ENCODE measurements at places on chromosomes 3 and 15.

DNA sequence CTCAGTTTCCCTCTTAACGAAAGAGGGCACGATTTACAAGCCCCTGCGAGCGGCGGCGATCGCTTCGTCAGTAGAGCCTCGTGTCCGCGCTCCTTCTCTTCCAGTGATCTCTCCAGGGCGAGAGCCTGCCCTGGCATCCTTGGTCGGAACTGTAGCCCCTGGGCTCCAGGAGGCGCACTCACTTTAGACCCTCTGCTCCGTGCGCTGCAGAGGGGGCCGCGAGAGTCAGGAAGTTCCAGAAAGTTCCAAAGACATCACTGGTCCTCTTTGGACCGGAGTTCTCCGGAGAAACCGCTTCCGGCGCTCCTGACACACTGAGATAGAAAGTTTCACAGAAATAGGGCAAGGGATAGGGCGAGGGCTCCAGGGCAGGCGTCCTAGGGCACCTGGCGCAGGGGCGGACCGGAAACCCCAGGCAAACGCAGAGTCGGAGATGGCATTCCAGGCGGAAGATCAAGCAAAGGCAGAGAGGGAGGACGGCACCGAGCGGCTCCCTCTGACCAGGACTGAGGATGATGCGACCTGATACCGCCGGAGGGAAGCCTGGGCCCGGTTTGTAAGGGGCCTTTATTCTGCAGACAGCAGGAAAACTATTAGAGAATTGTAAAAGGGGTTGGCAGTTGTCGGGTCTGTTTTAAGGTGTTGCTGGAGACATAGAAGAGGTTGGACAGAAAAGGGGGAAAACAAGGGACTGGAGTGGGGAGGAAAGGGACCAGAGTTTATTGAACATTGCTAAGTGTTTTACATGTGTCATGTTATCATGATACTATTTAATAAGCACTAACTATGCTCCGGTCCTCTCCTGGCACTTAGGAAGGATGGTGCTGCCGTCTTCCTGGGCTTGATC is 1.3 kb upstream of the CPEB1 start:
- DNase-seq: no peak

GRCh38 chr3:155302481-155302880 is 9.0 kb upstream of the STRIT1 start:
- DNase-seq: no peak

- no peak for DNase-seq
Measured at GRCh38 chr3:46849686-46850467, 13.4 kb downstream of the MYL3 start.

DNA sequence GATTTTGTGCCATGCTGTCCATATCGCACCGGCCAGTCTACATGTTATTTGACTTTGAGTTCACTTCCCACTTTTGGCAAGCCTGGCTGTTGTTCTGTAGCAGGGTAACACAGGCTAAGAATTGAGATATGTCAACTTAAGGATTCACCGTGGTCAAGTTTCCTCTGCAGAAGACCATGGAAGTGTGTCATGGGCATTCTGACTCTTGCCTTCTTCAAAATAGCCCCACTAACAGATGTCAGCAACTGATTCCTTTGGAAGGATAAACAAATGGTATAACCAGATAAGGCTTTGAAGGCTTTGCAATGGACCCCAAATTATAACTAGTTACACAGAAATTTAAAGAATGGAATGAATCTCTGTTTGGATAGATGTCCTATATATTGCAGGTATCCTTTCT is 20.1 kb upstream of the CD47 start:
- DNase-seq: no peak

- DNase-seq: no peak
Measured at GRCh38 chr15:101391981-101392640, 97.1 kb upstream of the SNRPA1 start.

GRCh38 chr3:14137445-14137844 is 12.6 kb downstream of the TMEM43 start:
- DNase-seq: no peak

DNA sequence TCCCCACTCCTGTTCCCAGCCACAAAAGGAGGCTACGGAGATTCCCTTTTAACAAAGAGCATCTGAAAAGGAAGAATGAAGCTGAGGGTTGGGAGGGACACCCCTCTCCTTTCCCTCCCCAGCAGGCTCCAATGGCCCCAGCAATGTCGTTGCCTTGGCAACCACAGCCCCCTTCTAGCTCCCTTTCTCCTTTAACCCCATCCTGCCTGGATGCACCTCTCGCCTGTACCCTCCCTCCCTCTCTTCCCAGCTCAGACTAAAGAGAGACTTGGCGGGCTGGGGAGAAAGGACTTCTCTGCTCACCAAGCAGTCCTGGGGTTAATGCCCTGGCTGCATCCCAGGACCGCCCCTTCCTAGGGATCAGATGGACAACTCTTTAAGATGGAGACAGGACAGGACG is 7.1 kb upstream of the RPL29 start:
- no peak for DNase-seq

DNA sequence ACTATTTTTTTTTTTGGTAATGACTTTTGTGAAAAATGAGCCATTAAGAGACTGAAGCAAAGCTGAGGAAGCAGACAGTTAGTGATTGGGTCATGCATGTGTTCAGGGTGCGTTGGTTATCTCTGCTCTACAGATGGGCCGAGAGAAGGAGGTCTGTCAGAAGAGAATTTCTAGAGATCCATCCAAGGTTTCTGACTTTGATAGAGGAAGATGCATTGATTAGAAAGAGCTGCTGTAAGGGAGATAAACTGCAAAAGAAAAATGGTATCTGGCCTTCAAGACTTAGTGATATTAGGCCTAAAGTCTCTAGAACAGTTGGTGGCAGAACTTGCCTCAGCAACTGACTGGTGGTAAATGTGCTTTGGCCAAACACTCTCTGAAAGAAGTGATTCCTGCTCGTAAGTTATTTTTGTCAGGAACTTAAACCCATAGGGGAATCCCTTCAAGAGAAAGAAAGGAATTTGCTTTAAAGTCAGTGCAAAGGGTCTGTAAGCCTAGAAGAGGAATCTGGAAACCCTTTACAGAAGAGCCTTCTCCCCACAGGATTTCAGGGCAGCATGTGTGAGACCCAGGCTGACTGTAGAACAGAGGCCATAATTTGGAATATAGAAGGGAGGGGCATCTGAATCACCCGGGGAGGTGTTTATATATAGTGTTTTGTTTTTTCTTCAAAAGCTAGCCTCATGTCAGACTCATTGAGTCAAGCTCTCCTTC is 67.8 kb downstream of the OPA1 start:
- DNase-seq: no peak

GRCh38 chr15:53395871-53396270 is 363.6 kb downstream of the WDR72 start:
- no peak for DNase-seq

- no peak for DNase-seq
Measured at GRCh38 chr3:123618076-123618708, 33.3 kb upstream of the HACD2 start.

DNA sequence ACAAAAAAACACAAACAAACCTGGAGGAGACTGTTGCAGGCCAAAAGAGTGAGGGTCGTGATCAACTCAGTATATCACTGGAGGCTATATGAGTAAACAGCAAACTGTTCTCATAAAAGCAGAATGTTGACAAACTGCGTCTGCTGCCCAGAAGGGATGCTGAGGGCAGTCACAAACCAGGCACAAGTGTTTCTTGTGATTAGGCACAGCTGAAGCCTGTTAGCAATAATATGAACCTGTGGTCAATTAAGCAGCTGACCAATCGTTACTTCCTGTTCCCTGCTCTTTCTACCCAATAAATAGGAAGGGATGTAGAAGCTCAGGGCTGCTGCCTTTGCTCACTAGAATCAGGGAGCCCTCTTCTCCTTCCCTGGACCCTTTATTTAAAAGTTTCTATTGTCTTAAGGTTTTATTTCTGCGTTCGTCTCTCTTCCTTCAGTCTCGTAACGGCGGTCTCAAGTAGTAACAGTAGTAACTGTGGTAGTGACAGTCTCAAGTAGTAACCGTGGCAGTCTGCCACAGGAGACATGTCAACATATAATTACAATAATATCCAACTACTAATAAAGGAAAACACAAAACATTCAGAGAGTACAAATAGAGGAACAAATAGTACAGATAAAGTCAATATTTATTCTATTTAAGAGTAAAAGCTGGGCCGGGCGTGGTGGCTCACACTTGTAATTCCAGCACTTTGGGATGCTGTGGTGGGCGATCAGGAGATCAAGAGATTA is 698.4 kb upstream of the CCDC54 start:
- DNase-seq: no peak

- no peak for DNase-seq
Measured at GRCh38 chr3:38637906-38638305, 11.6 kb downstream of the SCN5A start.

DNA sequence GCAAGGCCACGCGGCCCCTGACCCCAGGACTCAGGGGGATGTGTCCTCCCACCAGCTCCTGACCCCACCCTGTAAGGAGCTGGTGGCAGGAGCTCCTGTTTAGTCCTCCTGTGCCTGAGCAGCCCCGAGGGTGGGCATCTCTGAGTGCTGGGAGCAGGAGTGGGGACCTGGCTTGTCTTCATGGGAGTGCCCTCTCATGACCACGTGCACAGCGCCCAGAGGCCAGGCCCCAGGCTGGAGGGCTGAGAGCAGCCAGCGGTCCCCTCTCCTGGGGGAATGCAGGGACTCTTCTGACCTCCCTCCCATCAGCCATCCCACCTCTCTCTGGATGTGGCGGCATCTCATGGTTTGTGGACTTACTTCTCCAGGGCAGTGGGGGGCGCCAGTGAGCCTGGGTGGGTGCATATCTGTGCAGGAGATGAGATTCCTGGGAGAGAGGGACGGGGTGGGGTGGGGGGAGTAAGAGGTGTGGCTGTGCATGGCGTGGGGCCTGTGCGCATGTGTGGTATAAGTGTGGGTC is 205.6 kb downstream of the TBC1D2B start:
- no peak for DNase-seq

GRCh38 chr3:125212091-125212508 is 448 bp downstream of the SLC12A8 start:
- no peak for DNase-seq

DNA sequence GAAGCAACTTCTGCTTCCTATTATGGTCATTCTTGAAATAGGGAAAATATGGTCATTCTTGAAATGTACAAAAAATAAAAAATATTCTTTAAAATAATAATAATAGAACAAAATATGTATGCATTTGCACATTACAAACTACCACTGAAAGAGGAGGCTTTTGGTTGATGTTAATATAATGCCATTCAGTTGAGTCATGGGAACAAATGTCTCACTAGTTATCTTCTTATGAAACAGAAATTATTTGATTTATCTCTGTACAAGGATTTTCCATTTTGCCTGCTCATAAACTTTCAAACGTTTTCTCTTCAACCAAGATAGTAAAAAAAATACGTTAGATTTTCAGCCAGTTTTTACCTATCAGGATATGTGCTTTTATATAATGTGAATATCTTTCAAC is 1662.7 kb downstream of the OTOL1 start:
- DNase-seq: no peak

DNA sequence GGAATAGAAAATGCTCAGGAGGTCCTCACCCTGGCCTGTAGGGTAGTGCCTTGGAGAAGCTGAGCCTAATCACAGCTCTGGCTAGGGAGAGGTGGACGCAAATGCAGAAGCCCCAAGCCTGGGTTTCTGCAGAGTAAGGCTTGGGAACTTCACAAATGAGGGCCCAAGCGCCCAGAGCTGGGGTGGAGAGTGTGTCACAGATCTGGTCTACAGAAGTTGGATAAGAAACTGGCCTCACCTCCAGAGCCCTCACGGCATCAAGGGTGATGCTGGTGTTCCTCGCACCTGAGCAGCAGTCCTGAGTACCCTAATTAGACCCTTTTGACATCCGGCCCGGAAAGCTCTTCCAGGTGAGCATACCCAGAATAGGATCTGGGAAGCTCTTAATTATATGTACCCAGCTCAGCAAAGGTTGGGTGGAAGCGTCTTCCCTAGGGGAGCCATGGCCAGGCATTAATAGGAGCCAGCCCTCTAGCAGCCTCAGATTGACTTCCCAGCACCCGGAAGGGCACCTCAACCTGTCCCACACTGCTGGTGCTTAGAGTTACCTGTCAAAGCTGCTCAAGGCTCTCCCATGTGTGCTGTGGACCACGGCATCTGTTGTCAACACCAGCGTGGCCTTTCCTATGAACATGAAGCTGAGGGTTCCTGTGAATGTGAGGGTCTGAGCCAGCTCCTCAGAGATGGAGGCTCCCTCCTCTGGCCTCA is 31.8 kb downstream of the RBM5 start:
- no peak for DNase-seq

DNA sequence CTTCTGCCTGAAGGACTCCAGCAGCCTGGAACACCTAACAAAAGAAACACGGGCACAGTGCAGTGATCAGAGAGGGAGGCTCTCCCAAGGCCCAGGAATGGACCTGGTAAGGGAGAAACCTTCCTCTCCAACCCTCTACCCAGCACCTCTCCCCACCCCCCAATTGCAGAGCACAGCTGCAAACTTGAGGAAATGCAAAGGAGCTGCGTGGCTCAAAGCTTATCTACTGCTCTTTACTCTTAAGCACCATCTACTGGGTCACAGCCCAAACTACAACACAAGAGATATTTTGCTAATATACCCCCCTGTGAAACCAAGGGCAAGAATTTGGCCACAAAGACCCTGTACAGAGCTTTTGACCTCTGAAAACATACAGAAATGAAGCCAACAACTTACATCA is 328.3 kb downstream of the OXSM start:
- DNase-seq: no peak

DNA sequence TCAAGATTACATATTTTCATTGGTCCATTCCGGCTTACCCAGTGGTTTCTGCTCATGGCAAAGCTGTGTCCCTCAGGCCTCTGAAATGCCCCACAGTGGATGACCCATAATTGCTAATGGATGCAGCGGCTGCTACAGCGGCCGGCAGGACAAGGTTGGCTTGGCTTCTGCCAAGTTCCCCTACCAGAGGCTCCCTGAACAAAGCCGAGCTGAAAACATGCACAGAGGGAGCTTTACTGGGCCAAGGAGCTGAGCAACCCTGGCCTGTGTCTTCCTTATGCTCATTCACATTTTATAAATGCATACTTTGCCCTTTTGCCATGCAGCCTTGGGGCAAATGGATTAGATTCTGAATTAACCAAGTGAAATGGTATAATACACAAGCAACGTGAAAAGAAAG is 150.5 kb downstream of the NTRK3 start:
- DNase-seq: no peak

DNA sequence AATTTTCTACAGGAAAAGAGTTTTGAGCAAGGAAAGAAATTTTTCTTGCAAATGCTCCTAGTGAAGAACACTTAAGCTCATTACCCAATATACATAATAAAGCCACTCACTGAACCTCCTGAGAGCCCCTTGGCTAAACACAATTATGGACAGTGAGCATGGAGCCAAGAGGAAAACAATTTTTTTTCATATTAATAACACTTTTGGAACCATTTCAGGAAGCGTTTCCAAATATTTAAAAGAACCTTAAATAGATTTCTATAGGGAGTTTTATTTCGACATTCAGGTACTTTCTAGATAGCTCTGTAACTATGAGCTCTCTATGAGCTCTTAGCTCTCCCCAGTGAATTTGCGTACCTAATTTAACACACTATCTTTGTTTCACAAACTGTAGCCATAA is 581.1 kb downstream of the ZNF385D start:
- DNase-seq: no peak

DNA sequence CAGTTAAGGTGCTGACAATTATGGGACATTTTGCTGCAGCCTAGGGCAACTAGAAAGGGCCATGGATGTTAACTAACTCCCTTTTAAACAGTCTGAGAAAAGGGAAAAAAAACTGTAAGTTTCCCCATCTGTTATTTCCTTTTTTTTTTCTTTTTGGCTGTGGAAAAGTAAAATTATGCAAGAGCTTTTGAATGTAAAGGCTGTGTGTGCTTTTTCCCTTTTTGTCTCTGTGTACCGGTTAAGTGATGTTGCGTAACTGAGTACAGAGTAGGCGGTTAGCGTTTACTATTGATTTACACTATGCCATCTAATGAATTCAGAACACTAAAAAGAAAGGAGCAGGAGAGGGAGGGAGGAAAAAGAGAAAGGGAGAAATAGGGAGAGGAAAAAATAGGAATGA is 403.6 kb downstream of the TIGIT start:
- no peak for DNase-seq

Measured in NCI-H2081 treated with DMSO at 0.1 percent for 48 hours (cell line).